HS-5 (cell line): ENCODE measurements at places on chromosomes 13 and 19.

DNA sequence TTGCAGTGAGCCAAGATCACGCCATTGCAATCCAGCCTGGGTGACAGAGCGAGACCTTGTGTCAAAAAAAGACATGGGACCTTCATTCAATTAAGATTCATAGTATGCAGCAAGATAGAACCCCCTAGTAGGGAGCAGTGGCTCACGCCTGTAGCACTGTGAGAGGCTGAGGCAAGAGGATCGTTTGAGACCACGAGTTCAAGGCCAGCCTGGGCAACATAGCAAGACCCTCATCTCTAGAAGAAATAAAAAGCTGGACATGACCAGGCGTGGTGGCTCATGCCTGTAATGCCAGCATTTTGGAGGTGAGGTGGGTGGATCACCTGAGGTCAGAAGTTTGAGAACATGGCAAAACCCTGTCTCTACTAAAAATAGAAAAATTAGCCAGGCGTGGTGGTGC lies 7.1 kb upstream of the LGALS7 start:
- no peak for DNase-seq

GRCh38 chr19:30703645-30704044 lies 331.5 kb downstream of the ZNF536 start:
- DNase-seq: no peak

- DNase-seq: no peak
Observed at GRCh38 chr19:42270346-42271044, 1.4 kb downstream of the CIC start.

DNA sequence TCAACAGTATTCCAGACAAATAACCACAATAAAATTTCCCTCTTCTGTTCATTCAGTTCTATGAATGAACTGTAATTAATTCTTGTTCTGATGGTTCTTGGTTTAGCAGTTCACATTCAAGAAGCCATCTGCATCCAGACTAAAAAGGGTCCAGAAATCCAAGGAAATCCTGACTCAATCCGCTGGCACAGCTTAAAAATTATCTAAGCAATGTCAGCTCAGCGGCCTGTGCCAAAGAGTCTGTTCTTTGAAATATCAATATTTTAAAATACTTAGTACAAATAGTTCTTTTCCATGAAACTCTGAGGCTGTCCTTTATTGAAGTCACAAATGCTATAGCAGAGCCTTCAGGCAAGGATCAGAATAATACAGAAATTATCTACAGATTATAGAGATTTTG lies 57.2 kb downstream of the DHRS12 start:
- no peak for DNase-seq

- no peak for DNase-seq
Observed at GRCh38 chr13:43195551-43195950, 172.2 kb downstream of the DNAJC15 start.

GRCh38 chr19:10289167-10289835 lies 451 bp upstream of the ICAM5 start:
- DNase-seq: peak; percentile 80

DNA sequence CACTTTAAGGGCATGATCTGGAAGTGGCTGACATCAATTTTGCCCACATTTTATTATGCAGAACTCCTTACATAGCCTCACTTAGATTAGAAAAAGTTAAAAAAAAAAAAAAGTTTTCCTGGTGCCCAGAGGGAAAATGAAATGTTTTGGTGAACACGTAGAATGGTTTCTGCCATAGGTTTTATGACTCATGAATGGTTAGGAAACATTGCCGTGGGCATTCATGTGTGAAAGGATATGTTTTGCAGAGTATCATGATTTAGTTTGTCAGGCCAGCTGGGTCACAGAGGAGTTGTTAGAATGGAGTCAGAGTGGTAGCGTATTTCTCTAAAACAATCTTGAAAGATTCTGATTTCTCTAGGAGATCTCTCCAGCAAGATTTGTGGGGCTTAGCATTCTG lies 133.8 kb downstream of the MRPL57 start:
- no peak for DNase-seq

DNA sequence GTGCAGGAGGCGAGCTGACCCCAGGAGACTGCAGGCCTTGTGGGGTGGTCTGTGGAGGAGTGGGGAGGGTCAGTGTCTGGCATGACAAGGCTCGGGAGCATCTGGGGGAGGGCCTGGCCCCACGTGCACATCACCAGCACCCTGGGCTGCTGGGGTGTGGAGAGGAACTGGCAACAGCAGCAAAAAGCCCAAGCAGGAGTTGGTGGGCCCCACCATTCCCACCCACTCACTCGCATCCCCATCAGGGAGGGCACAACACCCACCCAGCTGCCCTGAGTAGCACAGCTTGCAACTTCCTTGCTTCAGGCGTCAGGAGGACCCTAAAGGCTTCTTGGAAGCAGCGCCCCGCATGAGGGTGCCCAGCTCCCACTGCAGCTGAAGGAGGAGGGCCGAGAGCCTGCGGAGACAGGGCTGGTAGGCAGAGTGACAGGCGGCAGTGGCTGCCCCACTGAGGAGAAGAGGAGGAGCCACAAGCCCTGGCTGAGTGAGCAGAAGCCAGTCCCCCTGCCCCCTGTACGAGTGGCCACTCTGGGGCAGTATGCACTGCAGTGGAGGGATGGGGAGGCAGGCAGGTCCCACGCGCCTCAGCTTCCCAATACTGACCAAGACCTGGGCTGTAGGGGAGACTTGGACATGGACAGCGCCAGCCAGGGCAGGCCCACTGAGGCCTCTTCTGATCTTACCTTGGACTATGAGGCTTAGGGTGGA lies 26.5 kb downstream of the ELL start:
- no peak for DNase-seq

GRCh38 chr13:65460136-65460535 lies 1770.0 kb downstream of the PCDH9 start:
- no peak for DNase-seq

GRCh38 chr19:42226886-42227285 lies 6.8 kb downstream of the ZNF526 start:
- no peak for DNase-seq

DNA sequence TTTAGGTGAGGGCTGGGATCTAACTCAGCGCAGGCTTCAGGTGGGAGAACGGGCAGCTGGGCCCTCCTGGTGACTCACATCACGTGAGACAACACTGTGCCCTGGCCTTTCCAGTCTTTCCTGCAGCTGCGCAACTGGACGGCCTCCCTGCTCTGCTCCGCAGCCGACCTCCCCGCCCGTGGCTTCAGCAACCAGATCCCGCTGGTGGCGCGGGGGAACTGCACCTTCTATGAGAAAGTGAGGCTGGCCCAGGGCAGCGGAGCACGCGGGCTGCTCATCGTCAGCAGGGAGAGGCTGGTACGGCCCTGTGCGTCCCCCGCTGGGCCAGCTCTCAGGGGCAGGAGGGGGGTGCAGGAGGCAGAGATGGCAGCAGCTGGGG lies 8.8 kb downstream of the SPPL2B start:
- no peak for DNase-seq

DNA sequence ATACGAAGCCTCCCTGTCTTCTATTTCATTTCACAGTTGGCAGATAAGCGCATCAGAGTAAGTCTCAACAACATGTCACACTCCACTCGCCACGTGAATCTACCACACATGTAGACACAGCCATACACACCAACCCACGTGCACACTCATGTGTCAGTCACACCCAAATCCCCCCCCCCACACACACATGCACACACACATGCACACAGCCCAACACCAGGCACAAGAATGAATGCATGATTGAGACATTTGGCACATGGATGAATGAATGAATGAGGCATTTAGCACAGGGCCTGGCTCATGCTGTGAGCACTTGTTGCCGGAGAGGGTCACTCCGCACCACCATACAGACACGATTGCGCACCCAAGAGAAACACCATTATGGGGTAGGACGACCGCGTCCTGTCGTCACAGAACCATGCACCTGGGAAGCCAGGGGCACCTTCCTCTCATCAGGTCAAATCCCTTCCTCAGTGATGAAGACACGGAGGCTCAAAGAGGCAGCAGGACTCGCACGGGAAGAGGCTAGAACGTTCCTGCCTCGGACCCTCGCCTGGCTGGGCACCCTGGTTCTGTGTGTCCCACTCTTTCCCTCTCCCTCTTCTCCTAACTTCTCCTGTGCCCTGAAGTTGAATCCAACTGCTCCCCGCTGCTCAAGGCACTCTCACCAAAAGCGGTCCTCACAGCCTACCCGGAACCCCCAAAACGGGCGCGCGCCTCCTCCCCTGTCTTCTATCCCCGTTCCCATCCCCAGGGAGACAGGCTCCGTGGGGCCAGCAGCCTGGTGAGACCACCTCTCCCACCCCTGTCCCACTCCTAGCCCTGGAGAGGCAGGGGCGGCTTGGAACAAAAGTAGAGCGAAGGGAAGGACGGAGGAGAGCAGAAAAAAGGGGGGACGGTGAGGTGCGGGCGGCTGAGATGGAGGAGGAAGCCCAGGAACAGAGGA lies 1.3 kb downstream of the MEIS3 start:
- no peak for DNase-seq

DNA sequence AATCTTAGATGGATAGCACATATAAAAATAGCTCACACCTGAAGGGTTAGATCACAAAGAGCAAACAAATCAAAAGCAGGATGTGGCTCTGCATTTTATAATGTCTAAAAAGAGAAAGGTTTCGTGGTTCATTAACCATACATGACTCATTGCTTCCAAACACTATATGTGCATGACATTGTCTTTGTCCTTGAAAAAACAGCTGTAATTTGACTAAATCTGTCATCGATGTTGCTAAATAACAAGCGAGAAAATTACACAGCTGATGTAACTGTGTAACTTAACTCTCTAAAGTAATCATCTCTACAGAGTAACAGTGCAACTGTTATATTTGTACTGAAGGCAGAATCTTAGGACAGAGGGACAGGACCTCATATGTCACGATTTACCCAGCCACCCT lies 383.1 kb upstream of the GPC6 start:
- DNase-seq: no peak

GRCh38 chr19:29858000-29858596 lies 46.3 kb downstream of the CCNE1 start:
- DNase-seq: no peak

DNA sequence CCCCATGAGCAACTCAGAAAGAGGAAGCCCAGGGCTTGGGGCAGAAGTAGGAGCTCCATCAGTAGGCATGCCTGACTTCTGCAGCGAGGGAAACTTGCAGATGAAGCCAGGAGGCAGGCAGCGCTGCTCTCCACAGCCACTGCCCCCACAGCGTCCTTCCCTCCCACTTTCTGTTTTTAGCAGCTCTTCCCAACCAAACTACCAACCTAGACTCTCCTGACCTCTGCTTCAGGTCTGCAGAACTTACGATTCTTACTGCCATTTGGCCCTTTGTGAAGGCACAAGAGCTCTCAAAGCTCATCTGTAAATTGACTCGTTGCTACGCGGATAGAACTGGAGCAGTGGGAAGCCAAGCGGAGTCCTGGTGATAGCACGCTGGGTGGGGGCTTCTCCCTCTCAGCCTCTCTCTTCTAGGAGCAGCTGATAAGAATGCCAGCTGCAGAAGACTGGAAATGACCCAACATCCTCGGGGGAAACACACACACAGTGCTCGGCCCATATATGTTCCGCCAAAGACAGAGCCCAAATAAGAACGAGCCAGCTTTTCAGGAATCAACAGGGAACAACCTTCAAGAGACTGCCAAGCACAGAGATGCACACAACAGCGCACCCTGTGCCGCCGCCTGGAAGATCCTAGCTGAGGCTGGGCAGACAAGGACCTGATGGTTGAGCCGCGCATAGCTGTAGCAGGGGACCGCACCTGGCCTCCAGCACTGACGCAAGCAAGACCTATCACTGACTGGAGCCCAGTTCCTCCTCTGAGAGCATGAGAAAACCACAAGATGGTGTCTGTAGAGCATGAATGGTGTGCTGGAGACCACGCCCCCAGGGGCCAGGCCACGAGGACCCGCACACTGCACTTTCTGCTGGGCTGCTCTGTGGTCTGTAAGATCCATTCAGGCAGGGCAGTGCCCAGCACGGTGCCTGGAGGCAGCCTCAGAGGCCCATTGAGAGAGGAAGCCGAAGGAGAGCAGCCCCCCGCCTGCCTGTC lies 15.9 kb upstream of the SLC35E1 start:
- DNase-seq: no peak

DNA sequence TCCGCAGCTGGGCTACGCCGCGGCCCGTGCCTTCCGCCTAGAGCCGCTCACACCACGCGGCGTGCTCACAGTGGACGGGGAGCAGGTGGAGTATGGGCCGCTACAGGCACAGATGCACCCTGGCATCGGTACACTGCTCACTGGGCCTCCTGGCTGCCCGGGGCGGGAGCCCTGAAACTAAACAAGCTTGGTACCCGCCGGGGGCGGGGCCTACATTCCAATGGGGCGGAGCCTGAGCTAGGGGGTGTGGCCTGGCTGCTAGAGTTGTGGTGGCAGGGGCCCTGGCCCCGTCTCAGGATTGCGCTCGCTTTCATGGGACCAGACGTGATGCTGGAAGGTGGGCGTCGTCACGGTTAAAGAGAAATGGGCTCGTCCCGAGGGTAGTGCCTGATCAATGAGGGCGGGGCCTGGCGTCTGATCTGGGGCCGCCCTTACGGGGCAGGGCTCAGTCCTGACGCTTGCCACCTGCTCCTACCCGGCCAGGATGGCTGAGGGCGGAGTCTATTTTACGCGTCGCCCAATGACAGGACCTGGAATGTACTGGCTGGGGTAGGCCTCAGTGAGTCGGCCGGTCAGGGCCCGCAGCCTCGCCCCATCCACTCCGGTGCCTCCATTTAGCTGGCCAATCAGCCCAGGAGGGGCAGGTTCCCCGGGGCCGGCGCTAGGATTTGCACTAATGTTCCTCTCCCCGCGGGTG lies 7.4 kb downstream of the DBP start:
- no peak for DNase-seq

DNA sequence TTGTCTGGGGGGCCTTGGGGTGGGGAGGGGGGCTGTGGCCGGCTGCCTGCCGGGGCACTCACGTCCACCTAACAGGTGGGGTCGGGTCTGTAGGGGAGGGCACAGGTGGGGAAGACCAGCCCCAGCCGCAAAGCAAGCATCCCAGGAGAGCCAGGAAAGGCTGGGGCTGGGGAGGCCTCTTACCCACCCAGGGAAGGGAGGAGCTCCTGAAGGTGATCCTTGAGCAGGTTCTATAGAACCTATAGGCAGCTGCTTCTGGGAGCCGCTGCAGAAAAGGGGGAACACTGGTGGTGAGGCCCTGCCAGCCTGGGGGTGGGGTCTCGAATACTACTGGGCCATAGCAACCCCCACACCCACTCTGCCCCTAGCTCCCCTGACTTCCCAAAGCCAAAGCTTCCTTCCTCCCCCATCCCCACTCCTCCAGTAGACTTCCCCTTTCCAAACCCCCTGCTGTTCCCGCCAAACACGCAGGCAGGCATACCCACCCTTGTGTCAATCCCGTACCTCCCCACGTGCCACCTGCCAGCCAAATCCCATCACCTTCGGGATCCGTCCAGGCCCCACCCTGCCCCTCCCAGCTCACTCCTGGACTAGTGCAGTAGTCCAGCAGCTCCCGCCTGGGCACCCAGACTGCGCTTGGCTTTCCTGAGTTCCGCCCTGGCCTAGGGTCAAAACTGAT lies 5.6 kb downstream of the KLF16 start:
- no peak for DNase-seq

DNA sequence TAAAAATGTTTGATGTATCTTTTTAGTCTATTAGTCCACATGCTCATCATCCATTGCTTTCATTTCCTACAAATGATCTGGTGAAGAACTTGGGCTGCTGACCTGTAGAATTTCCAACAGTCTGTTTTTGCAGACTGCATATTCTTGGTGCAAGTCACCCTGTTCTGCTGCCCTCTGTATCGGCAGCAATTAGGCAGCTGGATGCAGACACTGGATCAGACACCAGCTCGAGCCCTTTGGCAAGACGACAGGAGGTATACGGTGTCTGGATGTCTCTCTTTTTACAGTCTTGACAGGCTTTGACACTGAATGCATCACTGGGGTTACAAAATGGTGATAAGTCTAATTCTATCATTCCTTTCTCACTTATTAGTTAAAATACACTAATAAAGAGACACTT lies 21.8 kb downstream of the MTRF1 start:
- no peak for DNase-seq

- DNase-seq: no peak
Observed at GRCh38 chr13:113360446-113360845, 3.5 kb downstream of the GRTP1 start.
